GOT3 (cell line): ENCODE measurements at places on chromosomes 12 and 14.

- no peak for DNase-seq
Measured at GRCh38 chr12:43914923-43915468, 79.1 kb downstream of the TMEM117 start.

DNA sequence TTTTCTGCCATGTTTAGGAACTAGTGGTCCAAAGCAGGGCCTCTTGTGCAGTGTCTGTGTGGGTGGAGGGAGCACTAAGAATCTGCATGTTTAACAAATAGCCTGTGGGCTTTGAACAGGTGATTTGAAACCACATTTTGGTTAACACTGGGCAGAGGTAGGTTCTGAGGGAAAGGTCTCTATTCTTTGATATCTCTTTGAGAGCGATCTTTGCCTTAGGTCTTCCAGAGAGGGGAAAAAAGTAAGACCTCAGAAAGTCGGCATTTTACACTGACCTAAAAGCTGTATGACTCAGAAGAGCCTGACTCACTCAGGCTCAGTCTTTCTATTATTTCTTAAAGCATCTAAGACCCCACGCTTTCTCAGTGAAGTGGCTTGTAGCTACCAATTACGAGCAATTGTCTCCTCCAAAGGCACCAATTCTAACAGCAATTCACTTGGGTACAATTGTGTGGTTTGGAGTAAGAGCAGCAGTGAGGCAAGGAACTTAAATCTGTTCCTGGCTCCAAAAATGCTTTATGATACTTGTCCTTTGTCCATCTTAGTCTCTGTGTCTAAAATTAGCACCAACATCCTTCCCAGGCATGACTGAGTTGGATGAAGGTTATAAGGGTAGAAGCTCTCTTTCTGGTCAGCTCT lies 8.8 kb downstream of the EIF2B2 start:
- DNase-seq: no peak

DNA sequence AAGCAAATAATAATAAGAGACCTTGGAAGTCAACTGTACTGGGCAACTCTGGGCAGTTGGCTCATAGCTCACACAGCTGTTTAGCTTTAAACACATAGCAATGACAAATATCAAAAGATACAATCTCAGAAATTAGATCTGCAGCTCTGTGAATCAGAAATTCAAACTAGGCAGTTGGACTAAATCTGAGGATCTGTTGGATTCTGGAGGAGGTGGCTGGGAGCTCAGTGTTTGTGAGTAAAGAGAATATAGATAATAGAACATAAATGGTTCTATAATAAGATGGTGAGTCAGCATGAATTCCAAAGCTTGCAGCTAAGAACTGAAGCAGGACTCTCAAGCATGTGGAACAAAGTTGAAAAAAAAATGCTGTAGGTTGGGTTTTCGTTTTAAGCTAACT lies 1949.4 kb upstream of the SEL1L start:
- DNase-seq: no peak

DNA sequence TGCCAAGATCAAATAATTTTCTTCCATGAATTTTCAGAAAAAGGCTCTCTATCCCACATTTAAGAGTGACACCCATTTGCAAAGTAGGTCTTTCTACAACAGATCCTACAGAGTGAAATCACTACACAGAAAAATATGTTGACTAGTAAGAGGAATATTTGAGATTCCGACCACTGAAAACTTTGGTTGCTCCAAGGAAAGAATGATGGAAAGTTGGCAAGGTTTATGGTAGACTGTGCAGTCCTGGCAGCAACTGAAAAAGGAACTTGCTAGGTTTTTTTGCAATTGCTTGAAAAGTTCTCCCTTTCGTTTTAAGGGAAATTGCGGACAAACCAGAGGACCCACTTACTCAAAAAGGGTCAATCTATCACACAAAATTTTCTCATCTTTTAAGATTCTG lies 83.1 kb upstream of the TSPAN8 start:
- no peak for DNase-seq

DNA sequence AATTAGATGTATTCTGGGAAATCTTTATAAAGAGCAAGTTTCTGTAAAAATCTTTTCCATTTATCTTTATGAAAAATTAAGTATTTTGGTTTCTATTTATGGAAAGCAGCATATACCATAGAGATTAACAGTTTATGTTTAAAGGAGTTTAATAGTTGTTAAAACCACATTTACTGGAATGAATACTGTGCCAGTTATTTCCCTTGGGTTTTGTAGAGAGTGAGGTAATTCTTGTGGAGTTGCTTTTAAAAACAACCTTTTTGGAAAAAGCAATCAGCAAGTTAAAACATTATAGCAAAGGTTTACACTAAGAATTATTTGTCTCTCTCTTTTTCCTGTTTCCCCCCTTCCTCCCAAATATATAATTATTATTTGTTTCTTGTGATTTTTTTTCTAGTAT lies 34.9 kb downstream of the AEBP2 start:
- DNase-seq: no peak

- DNase-seq: no peak
Measured at GRCh38 chr12:49208676-49209075, 19.8 kb upstream of the TUBA1A start.

- no peak for DNase-seq
Measured at GRCh38 chr12:120007272-120007671, 18.2 kb downstream of the BICDL1 start.

DNA sequence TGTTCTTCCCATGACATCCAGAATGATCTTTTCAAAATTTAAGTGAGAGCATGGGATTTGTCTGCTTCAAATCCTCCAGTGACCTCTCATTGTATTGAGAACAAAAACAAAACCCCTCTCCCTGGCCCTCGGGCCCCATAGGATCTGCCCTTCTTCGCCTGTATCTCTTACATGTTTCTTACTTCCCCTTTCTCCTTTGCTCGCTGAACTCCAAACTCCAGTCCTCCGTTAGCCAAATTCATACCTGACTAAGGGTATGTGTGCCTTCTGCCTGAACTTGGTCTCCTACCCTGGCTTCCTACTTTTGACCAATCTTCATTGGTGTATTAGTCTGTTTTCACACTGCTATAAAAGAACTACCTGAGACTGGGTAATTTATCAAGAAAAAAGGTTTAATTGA lies 13.2 kb upstream of the TSPAN11 start:
- DNase-seq: no peak

GRCh38 chr12:26441434-26441833 lies 246.1 kb downstream of the SSPN start:
- no peak for DNase-seq

GRCh38 chr14:85040046-85040685 lies 489.8 kb upstream of the FLRT2 start:
- DNase-seq: no peak

- no peak for DNase-seq
Measured at GRCh38 chr14:23125011-23125410, 6.0 kb upstream of the CEBPE start.

- no peak for DNase-seq
Measured at GRCh38 chr14:76292561-76292960, 83.4 kb upstream of the ESRRB start.

- DNase-seq: no peak
Measured at GRCh38 chr12:102816816-102817434, 100.1 kb downstream of the PAH start.

DNA sequence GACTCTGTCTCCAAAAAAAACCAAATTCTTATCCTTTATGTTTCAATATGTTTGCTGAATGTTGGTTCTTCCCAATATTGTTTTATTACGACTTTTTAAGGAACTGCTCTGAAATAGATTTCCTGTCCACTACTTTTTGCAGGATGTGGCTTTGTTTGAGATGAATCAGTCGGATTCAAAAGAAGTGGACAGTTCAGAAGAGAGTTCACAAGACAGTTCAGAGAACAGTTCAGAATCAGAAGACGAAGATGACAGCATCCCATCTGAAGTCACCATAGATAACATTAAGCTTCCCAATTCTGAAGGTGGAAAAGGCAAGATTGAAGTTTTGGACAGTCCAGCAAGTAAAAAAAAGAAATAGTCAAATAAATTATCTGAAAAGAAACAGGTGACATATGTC lies 8.2 kb downstream of the NOPCHAP1 start:
- no peak for DNase-seq

GRCh38 chr14:32167907-32168306 lies 33.9 kb upstream of the RNU6-7 start:
- DNase-seq: no peak

GRCh38 chr12:3624273-3624672 lies 128.6 kb downstream of the CRACR2A start:
- DNase-seq: no peak

DNA sequence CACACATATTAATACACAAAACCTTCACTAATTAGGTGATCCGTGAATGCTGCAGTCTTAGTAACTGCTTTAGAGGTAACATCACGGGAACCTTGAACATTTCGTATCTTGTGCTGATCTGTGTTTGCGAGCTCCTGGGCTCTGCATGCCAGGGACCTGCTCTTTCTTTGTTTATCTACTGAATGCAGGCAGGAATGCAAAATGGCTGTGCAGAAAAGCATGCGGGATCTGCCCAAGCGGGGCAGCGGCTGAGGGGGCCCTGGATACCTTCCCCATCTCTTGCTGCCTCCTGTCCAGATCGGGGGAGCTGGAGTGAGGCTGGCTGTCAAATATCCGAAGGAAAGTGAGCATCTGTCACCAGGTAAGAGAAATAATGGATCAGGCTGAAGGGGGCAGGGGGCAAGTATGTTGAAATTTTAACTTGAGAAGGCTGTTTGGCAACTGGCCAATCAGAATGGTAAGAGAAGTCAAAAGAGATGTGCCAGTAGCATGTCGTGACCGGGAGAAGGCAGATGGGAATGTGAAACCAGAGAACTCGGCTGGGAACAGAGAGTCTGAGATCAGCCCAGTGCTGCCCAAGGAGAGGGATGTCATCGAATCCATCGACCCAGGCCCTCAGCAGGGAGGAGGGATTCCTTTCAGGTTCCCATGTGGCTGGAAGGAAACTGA lies 191.4 kb downstream of the TTC7B start:
- DNase-seq: no peak

- no peak for DNase-seq
Measured at GRCh38 chr14:57573173-57573572, 79.5 kb upstream of the CCDC198 start.

DNA sequence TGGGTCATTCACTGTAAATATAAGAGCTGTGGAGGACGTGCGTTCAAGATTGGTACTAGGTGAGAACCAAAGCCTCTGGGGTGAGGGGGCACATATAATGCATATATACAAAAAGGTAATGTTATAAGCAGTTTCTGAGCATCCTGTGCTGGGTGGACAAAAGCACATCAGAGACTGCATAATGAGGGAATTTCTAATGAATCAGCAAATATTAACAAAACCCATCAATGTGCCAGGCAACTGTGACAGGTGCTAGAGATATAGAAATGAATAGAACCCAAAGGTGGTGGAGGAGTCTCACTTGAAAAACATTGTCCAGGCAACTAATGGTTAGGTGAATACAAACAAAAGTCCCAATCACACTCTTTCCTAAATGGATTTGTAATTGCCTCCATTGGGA lies 74.7 kb downstream of the GPR65 start:
- no peak for DNase-seq

DNA sequence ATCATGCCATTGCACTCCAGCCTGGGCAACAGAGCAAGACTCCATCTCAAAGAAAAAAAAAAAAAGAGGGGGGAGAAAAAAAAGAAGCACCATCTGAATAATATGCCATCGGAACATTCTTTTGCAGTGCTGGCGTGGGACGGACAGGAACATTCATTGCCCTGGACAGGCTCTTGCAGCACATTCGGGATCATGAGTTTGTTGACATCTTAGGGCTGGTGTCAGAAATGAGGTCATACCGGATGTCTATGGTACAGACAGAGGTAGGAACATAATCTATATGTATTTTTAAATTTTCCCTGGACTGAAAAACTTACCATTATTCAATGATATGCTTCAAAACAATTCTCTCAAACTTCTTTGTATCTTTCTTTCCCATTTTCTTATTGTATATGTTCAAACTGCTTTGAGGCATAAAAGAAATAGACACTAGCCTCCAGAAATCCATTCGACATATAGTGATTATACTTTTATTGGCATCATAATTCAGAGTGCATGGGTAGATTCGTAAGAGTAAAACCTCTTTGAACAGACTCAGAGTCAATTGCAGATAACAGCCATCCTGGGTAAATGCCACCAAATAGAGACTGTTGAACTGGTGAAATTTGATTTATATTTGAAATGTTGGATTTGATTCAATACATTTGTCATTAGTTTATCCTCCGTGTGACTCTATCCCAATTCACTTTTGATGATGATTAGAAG lies 199.7 kb downstream of the EPS8 start:
- DNase-seq: no peak

DNA sequence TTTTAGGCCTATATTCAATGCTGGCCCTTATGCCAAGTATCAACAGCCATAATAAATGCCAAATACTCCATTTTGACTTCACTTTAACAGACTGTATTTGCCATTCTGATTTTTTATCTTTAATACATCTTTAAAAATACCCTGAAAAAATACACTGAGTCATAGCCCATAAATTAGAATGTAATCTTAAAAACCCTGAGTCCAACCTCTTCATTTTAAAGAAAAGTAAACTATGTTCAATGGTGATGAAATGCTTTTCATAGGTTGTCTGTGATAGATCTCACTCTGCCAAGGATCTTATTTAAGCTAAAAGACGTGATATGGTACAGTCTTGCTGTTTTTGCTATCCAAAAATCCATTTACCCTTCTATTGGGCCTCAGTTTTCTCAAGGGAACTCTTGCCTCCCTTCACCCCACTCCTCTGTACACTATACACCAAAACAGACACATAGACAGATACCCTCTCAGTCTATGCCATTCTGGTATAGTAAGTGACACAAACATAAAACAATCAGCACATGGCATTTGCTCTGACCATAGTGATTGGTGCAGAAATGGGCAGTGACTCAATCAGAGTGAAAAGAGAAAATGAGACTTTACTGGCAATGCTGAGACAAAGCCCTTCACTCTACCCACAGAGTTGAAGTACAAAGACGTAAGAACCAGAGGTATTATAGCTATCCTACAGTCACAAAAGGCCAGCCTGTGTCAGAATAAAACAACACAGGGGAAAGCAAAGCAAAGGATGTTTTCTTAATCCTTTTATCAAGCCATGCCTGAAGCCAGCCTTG lies 49.1 kb downstream of the BTG1 start:
- no peak for DNase-seq

DNA sequence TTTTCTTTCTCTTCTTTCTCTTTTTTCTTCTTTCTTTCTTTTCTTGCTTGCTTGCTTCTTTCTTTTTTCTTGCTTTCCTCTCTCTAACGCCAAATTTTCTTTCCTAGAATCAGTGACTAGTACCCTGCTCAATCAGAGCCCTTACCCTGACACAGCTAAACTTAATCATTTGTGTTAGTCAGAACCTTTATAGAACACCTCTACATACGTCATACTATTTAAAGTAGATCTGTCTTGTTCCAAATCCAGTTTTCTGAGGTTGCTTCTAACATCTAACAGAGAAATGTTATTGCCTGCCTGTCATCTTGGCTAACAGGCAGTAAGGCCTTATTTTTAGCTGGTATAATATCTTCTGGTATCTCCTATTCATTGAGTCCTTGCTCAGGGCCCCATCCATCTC lies 65.5 kb upstream of the MYF6 start:
- no peak for DNase-seq

GRCh38 chr14:75720842-75721498 lies 59.9 kb downstream of the TTLL5 start:
- DNase-seq: no peak

- DNase-seq: no peak
Measured at GRCh38 chr12:92928421-92928961, 604 bp downstream of the EEA1 start.
